ENCODE measurements at places on chromosomes 4 and X.
A peak's percentile ranks its signal among the peaks of the same experiment; 100 is the strongest.

GRCh38 chr4:98745366-98745765 lies 87.0 kb upstream of the TSPAN5 start:
- DNase-seq, result no peak

- no peak for DNase-seq
Observed at GRCh38 chr4:80990851-80991250, 39.7 kb upstream of the BMP3 start.

DNA sequence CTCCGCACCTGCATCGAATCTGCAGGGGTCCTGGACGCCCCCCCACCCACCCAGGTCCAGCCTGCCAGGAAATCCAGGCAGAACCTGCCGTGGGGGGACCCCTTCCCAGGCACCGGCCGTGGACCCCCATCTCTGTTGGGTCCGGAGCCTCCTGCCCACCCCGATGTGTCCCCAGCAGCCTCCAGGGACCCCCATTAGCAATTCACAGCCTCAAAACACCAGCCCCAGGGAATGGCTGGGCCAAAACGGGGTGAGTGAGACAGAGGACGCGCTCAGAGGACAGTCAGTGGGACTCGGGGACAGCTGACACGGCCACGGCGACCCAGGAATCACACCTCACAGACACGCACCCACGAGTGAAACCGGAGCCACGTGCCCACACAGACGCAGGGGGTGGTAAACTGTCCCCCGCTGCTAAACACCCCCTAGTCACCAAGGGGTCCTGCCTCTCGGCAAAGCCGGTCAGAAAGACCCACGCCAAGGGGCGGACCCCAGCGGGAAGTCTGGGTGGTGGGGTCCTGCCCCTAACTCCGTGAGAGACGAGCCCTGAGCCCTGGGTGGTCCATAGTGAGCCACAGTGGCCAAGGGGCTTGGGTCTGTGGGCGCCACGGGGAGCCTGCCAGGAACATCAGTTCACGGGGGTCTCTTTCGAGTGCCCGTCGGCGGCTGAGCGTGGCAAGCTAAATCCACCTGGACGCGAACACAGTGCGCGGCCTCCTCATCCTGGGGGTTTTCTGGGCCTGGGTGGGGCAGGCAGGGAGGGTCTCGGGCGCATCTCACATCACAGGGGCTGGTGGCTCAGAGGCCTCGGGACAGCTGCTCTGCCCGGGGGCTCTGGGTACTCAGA lies 126.5 kb upstream of the NKX1-1 start:
- DNase-seq, result no peak

GRCh38 chrX:101360390-101360789 lies 11.8 kb upstream of the TIMM8A start:
- no peak for DNase-seq

DNA sequence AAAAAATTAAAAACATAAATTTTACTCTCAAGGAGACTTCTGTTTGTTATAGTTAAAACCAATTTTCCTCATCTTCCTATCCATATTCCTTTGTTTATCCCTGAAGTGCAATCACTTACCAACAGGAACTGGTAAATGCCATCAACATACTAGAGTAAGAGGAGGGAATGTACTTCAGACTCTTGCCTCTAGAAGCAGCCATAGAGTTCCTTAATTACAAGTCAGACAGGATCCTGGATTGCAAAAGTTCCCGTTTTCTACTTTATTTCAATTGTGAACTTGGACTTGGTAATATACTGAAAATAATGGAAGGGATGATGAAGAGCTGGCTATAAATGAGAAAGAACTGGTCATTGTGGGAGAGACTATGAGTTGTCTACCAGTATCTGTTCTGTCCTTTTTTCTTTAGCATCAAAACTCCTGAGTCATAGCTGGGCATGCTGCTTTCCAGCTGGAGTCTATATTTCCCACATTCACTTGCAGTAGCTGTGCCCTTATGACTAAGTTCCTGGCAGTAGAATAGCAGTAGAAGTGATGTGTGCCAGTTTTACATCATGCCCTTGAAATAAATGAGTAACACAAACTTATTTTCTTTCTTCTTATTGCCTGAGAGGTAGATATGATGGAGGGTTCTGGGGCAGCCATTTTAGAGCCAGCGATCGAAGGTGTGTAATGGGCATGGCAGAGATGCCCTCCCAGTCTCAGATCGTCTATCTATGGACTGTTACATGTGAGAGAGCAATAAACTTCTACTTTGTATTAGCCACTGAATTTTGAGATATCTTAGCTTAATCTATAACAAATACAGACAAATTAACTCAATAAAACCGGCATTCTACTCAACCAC lies 26.8 kb upstream of the SPARCL1 start:
- peak; percentile 11 for DNase-seq

DNA sequence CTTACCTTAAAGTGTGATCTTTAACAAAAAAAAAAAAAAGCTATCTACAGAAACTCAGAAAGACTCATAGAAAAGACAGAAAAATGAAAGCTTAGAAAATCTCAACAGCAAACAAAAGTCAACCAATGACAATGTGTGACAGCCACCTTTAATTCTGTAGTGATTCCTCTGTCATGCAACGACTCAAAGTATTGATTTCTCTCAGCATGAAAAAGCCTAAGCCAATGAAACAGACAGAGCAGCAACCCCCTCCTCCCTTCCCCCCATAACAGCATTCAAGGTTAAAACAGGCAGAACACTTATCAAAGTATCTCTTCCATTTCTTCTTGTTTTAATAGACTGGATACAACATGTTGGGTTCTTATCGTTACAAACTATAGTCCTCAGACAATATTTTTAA lies 112.5 kb downstream of the MAB21L2 start:
- no peak for DNase-seq

DNA sequence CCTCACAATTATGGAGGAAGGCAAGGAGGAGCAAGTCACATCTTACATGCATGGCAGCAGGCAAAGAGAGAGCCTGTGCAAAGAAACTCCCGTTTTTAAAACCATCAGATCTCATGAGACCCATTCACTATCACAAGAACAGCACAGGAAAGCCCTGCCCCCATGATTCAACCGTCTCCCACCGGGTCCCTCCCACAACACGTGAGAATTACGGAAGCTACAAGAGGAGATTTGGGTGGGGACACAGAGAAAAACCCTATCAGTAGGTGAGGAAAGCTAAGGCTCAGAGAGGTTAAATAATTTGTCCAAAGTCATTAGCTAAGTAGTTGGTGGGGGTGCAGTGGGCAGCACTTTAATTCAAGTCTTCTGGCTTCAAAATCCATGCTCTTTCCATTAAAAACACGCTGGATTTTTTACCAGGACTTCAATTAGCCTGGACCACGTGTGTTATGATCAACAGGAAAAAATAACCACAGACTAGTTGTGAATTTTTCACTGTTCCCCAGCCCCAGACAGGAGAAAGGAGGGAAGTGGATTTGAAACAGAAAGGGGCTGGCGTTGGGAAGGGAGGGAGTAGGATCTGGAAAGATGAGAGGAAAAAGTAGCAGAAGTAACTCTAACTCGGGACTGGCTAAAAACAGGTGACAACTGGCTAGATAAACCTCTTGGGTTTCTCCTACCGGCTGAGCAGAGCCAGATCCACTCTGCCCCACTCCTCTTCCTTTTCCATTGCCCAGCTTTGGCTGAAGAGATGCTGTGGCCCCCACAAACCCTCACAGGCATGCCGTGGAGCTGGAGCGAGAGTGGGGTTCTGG lies 986 bp downstream of the MTMR8 start:
- no peak for DNase-seq

DNA sequence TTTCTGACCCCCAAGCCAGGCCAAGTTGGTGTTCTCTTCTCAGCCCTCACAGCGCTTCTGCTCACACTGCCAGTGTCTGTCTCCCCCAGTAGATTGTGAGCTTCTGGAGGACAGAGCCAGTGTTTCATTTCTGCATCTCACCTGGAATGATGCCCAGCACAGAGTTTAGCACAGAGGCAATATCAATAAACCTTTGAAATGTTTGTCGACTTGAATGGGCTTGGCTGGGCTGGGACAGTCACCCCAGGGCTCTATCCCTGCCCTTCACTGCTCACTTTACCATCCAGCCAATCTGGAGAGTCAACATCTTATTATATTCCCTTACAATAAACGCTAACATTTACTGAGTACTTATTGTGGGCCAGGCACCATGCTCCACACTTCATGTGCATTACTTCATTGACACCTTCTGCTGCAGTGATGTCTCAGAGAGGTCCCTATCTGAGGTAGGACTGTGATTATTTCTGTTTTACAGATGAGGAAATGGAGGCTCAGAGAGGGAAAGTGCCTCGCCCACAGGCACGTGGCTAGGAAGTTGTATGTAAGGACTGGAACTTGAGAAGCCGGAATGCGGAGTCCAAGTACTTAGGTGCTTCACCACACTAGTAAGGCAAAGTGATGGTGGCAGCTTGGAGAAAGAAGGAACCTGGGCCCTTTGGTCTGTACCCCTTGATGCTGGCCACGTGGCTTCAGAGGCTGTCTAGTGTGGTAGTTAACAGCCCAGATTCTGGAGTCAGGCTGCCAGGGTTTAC lies 19.5 kb downstream of the EFNB1 start:
- DNase-seq, result no peak

- no peak for DNase-seq
Observed at GRCh38 chr4:118983831-118984230, 95.2 kb downstream of the SYNPO2 start.

DNA sequence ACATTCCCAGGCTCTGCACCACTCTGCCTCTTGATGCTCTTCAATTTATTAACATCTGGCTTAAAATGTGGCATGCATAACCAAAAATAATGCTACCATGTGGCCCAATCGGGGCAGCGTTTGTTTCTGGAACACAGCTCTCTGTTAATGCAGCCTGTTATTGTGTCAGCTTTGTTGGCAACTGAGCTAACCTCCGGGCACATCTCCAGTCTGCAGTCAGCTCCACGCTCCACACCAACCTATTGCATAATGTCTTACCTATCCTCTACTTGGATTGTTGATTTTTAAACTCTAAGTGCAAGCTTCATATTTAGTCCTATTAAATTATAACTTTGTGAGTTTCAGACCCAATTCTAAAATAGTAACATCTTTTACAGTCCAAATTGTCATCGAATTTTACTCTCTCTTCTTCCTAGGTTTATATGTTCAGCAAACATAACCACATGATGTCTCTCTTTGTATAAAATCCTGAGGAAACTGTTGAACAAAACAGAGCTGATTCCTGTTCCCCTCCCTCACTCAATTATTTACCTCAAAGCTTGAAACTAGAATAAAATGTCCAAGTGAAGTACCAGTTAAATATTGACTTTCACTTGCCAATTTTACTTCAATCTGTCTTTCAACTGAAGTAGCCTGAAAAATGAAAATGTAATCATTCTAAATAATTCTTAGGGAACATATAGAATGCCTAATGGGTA lies 92.2 kb upstream of the RAPGEF2 start:
- no peak for DNase-seq

DNA sequence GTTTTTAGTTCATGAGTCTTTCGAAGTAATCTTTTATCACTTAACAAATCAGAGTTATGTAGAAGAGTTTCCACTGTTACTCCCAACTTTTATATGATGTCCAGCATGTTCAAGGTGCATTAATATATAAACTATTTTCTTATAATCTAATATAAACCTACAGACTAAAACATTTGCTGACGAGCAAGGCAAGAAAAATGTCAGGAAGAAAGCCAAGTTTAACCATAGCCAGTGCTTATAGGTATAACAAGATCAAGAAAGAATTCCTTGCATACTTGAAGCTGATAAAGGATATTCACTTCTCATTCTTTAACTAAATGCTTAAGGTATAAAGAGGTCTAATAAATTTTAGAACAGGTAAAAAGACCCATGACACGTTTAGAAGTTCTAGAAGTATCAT lies 167.7 kb downstream of the NPNT start:
- peak; percentile 31 for DNase-seq

GRCh38 chr4:107068116-107068515 lies 32.0 kb upstream of the DKK2 start:
- DNase-seq, result no peak

GRCh38 chr4:126784966-126785580 lies 847.7 kb upstream of the INTU start:
- no peak for DNase-seq

- DNase-seq, result no peak
Observed at GRCh38 chr4:108443585-108443984, 176.8 kb upstream of the RPL34 start.

- no peak for DNase-seq
Observed at GRCh38 chr4:111744847-111745246, 400.4 kb upstream of the FAM241A start.

GRCh38 chr4:166092797-166093290 lies 219.8 kb downstream of the TLL1 start:
- no peak for DNase-seq

DNA sequence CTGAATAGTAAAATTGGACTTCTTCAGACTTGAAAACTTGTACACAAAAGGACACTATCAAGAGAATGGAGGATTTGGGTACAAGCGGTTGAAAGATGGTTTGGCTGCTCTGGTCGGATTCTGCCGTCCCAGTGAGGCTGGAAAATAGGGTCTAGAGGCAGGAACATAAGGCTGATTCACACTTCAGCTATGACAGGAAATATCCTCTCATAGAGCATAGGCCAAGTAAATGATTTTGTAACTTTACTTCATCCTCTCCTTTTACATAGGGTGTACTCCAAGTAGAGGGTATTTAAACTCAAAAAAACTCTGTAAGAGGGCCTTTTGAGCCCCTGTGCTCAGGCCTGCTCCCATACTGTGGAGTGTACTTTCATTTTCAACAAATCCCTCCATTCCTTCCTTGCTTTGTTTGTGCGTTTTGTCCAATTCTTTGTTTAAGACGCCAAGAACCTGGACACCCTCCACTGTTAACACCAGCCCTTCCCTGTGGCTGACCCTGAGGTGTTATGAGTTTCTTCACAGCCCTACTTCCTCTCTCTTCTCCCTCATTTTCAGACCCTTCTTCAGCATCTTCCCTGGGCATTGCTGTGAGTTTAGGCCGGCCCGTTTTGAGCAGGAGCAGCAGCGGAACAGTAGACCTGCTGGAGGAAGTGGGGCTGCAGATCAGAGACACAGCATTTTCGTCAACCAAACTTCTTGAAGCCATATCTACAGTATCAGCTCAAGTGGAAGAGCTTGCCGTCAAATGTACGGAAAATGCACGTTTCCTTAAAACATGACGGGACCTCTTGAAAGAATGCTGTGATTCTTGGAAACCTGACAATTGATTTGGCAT lies 7.2 kb downstream of the PGAM4 start:
- no peak for DNase-seq

GRCh38 chrX:20952180-20952579 lies 422.0 kb upstream of the CNKSR2 start:
- no peak for DNase-seq
